A549 (cell line): ENCODE measurements at places on chromosomes 13 and 19. TPM values are rescaled to one million over a fixed set of nuclear protein-coding genes. Genes with fewer than 3 reads are reported as not detected.

- no peak for DNase-seq
Measured at GRCh38 chr13:83879431-83880171, 2.7 kb downstream of the SLITRK1 start.

DNA sequence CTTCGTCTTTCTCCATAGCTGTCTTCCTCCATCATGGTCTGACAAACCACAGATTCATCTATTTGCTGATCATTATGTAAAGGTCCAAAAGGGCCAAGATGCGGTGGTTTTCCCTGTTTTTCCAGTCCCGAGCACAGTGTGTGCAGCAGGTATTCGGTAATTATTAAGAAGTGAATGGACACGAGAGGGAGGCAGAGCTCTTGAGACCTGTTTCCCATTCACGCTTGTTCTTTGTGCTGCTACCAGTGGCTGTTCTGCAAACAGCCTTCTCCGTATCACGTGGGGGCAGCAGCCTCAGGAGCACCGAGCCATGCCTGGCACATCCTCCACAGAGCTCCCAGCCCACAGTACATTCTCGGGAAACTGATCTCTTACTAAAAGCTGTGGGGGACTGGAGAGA, 50.3 kb downstream of the CCDC70 start:
- DNase-seq = no peak

DNA sequence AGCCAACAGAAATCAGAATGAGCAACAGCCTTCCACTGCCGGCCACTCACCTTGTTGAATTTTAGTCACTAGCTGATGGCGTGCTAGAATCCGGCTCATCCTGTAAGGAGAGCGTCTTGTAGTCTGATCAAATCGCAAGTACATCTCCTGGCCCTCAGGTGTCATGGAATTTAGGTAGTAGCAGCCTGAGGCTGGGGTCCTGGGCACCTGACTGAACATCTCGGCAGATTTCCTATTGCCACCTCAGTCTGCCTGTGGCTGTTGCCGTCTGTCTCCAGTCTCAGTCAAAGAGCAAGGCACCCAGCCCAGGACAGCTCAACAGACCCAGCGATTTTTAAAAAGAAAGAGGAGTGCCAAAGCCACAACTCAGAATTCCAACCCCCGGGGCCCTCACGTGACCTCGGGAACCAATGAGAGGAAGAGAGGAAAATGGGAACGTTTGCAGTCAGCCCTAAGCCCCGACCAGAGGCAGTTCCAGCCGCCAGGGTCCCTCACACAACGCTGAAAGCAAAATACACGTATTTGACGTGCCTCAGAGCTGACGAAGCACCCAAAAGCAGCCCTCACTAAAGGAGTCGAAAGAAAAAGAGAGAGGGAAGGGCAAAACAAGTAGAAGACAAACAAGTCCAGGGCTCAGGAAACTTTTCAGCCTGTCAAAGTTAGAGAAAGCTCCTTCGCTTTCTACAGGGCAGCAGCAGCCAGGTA, at the start of gene STARD13:
Gene STARD13 (minus strand): TSS at position 336 of the 705 bp plus-strand sequence. CDS start 117 bp downstream, at position 219.
- DNase-seq = peak; percentile 78

DNA sequence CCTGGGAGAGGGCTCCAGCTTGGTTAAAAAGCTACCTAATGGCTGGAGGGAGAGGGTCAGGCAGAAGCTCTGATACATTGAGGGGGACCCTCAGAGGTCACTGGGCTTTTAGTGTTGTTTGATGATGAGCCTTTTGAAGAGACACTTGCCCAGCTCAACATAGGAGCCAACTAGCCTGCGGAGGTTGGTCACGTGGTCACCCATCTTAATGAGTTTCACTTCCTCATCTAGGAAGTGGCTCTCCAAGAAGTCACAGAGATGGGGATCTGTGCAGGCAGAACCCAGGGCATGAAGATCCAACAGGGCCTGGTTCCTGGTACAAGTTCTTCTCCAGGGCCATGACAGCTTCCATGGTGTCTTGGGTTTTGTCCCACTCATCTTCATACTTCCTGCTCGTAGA, 33.4 kb downstream of the IPO5 start:
- DNase-seq = no peak

GRCh38 chr13:28657784-28658538, 969 bp upstream of the POMP start:
- DNase-seq = no peak

GRCh38 chr19:40236366-40236765, 9.9 kb upstream of the CCNP start:
- DNase-seq = no peak

DNA sequence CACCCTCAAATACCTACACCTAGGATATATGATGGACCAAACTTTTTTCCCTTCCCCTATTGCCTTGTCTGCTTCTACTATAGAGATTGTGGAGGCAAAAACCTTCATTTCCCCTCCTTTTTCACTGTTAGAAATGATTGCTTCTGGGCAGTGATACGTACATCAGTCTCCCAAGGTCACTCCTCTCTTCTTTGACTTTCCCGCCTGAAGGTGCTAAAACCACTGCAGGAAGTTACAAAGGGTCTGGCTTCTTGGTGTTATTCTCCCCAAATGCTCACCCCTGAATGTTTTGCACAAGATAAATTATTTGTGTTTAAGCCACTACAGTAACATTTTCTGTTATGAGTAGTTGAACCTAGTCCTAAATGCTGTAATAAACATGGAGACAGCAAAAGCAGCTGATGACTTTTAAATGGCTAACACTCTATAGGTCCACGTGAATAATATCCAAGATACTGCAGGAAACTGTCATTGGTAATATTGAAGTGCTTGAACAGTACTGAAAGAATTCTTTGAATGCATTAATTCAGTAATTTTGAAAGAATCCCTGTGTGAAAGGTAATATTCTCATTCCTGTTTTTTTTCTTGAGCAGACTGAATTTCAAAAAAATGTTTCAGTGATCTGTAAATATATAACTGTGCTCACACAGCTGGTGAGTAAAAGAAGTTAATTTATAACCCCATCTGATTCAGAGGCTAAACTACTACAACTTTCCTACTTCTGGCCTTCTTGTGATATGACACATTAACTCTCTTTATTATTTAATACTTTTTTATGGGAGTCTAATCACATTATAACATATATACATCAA, 865.1 kb downstream of the EFNB2 start:
- no peak for DNase-seq

GRCh38 chr13:109999659-110000533, 213.5 kb upstream of the IRS2 start:
- DNase-seq = no peak

- no peak for DNase-seq
Measured at GRCh38 chr13:99922631-99923404, 48.7 kb downstream of the ZIC5 start.

- no peak for DNase-seq
Measured at GRCh38 chr13:39185326-39185725, 147.1 kb downstream of the NHLRC3 start.

DNA sequence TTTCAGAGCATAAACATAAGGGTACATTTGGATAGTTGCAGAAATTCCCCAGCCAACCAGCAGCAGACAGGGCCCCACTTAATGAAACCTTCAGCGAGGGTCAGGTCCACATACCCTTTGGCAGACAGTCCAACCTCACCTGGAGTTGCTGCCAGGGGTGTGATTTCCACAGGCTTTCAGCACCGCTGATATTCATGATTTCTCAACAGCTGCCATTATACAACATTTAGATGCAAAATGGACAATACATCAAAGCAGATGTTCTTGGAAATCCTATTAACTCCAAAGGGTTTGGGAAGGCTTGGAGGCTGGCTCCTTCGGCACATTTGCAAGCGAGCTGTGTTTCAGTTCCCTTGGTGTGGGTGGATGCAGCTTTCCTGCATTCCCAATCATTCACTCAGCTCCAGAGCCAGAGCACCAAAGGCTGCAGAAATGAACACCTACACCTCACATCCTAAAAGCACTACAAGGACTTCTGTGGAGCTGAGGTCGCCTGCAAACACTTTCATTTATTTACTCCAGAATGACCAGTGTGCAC, 147.2 kb upstream of the VSTM2B start:
- no peak for DNase-seq

- no peak for DNase-seq
Measured at GRCh38 chr13:84730376-84730775, 848.1 kb upstream of the SLITRK1 start.

DNA sequence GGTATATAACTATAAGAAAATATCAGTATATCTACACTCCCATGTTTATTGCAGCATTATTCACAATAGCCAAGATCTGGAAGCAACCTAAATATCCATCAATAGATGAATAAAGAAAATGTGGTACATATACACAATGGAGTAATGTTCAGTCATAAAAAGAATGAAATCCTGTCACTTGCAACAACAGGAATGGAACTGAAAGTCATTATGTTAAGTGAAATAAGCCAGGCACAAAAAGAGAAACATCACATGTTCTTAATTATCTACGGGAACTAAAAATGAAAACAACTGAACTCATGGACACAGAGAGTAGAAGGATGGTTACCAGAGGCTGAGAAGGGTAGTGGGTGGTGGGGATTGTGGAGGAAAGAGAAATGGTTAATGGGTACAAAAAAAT, 665.2 kb downstream of the TBC1D4 start:
- no peak for DNase-seq

GRCh38 chr13:48801255-48801654, 147.5 kb downstream of the CYSLTR2 start:
- no peak for DNase-seq

GRCh38 chr13:29589234-29589633, 6.3 kb downstream of the SLC7A1 start:
- no peak for DNase-seq

- DNase-seq = peak; percentile 21
Measured at GRCh38 chr13:35283856-35284255, 192.6 kb downstream of the MAB21L1 start.

DNA sequence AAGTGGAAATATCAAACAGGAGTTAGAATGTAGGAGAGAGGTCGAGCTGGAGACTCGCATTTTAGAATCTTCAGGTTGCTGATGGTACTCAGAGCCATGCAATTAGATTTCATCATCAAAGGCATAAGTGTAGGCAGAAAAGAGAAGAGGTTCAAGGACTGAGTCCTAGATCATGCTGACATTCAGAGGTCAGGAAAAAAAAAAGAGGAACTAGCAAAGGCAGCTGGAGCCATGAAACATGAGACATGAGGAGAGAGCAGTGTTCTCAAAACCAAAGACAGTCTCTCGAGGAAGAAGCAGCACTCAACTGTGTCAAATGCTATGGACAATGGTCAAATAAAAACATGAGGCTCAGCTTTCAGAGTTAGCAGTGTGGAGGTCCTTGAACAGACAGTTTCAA, 12.4 kb upstream of the TPP2 start:
- no peak for DNase-seq

- peak; percentile 97 for DNase-seq
Measured at GRCh38 chr19:9075064-9075949, 11.6 kb upstream of the OR1M1 start.

GRCh38 chr19:1912760-1913505, 7.7 kb downstream of the ADAT3 start:
- no peak for DNase-seq

GRCh38 chr19:58477130-58477529, 978 bp downstream of the ZNF446 start:
- DNase-seq = no peak

DNA sequence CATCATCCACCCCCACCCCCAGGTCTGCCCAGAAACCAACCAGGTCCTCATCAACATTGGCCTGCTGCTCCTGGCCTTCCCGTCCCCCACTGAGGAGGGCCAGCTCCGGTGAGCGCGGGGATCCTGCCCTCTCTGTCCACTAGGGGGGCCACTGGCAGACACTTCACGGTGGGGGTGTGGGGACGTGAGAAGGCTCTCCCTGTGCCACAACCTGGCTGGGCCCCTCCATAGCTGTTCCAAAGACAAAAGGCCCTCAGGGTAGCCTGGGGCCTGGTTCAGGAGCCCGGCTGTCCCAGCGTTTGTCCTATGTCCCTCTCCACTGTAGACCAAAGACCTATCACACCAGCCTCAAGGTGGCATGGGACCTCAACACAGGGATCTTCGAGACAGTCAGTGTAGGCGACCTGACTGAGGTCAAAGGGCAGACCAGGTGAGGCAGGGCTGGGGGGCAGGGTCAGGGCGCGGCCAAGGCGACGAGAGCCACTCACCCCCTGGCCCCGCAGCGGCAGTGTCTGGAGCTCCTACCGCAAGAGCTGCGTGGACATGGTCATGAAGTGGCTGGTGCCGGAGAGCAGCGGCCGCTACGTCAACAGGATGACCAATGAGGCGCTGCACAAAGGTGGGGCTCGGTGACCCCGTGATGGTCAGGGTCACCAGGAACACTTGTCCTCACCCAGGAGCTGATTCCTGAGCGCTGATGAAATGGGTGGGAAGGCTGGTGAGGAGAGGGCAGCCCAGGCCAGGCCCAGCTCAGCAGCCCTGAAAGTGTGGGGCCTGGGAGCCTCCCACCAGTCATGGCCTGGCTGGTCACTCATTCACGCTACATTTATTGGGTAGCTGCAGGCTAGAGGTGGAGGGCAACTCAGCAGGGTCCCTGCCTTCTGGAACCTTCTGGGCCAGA, 7.9 kb downstream of the DCAF15 start:
- no peak for DNase-seq

DNA sequence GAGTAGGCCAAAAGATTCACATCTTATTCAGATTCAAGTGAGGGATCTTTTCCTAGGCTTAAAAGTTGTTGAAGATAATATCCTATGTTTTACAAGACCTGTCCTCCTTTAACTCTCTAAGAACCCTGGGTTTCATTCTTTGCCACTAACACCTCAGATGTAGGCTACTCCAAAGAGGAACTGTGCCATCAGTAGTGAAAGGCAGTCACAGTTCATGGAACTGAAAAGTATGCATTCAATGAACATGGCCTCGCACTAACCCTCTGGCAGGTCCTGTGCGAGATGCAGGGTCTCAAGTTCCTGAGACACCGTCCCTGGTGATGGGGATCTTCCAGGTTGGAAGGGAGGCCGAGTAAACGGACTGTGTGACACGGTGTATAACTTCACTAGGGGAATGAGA, 4.3 kb downstream of the LGALS14 start:
- no peak for DNase-seq

DNA sequence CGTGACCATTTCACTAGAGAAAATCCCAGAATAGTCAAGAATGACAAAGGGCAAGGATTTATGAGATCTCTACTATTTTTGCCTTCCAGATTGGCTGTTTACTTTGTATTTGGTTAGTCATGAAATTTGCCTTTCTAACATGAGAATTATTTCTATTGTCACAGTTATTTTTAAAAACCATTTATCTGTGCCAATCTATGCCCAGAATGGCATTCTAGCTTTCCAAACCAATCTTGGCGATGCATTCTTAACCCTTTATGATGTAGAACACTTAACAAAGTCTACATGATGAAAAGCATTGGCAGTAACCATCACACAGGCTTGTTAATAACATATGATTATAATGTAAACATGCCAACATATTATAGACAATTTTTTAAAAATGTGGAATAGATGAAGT, 65.2 kb downstream of the SCEL start:
- no peak for DNase-seq

- DNase-seq = no peak
Measured at GRCh38 chr13:68727165-68727564, 1380.5 kb upstream of the ATXN8OS start.

GRCh38 chr19:36100476-36100875, 10.5 kb upstream of the OVOL3 start:
- DNase-seq = no peak

GRCh38 chr19:38666663-38667511, 19.4 kb downstream of the ACTN4 start:
- DNase-seq = no peak

Gene ZNF547
- polyA plus RNA-seq = 1.7 to 2.1 TPM (median 2.0 TPM) in 3 replicates

Gene STOML3
- not detected in 3 replicates for polyA plus RNA-seq

Gene RFPL4A
- not detected in 3 replicates for polyA plus RNA-seq

Gene MEF2B
- 0.13 to 0.31 TPM (median 0.29 TPM) in 3 replicates for polyA plus RNA-seq

Gene ZNF888
- polyA plus RNA-seq = not detected in 3 replicates

Gene ZNF737
- polyA plus RNA-seq = 0.03 to 0.15 TPM (median 0.05 TPM) in 3 replicates

Gene PSPN
- 0.71 to 0.75 TPM (median 0.71 TPM) in 3 replicates for polyA plus RNA-seq

Gene TMEM150B
- 0.26 to 0.45 TPM (median 0.26 TPM) in 3 replicates for polyA plus RNA-seq

Gene MAP3K10
- polyA plus RNA-seq = 15.0 to 21.0 TPM (median 19.5 TPM) in 3 replicates

Gene TPTE2
- polyA plus RNA-seq = not detected in 3 replicates
